ENCODE measurements at places on chromosomes 5 and 9.

DNA sequence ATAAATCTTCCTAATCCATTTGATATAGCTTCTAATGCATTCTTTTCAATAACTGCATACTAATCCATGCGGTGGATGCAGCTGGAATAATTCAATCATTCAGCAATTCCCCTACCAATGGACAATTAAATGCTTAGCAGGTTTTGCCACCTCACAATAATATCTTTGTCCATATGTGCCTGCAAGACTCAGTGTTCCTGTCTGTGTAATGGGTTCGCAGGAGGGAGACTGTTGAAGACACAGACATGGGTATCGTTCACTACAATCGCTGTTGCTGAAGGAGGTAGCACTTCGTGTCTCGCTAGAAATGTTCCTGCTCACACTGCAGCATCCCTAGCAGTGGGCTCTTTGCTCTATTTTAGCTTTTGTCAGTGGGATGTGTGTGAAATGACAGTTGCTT lies 214.4 kb downstream of the MED10 start:
- DNase-seq: no peak

DNA sequence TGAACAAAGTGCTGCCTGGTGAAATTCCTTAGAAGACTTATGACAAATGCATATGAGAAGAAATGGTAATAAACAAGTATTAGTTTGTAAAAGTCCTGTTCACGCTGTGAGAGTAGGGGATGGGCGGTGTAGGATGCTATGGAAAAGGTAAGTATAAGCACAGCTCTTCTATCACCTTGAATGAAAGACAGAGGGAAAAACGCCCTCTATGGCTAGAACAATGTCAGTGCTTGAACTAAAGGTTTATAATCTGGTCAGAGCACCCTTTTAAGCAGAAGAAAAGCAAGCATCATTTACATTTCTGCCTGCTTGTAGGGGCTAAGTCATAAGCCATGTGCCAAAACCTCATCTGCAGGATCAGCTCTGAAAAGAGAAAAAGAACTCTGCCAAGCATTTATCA lies 115.2 kb downstream of the LHFPL2 start:
- no peak for DNase-seq

GRCh38 chr5:31232273-31232888 lies 38.9 kb downstream of the CDH6 start:
- no peak for DNase-seq

- DNase-seq: no peak
Measured at GRCh38 chr5:62969409-62970120, 390.9 kb downstream of the LRRC70 start.

DNA sequence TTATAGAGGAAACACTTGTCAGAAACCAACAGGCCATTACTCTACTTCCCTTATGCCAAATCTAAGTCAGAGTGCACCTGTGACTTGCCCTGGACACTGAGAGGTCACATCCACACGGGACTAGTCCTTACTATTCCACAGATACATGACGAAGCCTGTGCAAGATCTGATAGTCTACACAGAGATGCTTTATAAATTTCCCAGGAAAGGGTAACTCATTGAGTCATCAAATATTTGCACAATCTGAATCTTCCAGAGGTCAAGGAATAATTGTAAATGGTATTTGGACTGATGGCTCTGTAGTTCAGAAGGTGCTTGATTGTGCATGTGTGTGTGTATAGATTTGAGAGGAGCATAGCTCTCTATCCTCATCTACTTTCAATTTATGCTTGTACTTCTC lies 55.2 kb upstream of the JAK2 start:
- DNase-seq: no peak

DNA sequence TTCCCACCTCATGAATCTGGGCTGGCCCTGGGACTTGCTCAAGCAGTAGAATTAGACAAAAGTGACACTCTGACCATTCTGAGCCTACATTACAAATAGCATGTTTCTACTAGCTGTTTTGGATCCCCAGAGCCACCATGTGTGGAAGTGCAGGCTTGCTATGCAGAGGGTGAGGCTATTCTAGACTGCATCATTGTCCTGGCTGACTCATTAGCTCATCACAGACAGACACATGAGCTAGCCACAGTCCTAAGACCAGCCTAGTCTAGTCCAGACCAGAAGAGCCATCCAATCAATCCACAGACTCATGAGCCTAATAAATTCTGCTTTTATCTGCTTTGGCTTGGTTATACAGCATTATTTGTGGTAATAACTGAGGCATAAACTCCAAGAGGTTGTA lies 351.9 kb downstream of the PRELID2 start:
- DNase-seq: no peak

DNA sequence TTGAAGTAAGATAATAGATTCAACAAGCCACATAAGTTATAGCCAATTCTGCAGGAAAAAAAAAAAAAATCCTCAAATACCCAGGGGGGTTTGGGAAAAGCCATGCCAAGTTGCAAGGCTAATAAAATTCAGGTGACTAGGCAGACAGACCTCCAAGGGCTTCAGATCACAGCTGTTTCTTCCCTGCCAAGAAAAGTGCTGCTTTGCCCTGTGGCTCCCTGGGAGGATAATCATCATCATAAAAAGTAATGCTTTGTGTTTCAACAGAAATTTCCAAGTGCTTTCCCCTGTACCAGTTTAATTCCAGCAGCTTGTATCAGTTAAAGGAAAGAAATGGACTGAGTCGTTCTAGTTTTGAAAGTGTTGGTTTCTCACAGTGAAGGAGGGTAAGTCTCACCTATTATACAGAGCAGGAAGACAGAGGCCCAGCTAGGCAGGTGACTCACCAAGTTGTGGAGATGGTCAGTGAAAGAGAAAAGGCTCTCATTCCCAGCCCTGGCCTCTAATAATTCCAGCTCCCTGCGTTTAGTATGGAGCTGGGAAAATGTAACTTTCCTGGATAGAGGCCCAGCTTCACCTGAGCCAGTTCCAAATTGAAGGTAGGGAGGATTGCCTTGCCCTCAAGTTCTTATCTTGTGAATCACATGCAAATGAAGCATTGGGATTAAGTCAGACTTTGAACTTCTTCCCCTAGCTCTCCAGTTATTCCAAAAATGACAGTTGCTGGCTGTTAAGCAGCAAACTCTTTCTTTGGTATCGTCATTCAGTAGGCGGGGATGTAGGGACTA lies 263.4 kb downstream of the GRIA1 start:
- no peak for DNase-seq

DNA sequence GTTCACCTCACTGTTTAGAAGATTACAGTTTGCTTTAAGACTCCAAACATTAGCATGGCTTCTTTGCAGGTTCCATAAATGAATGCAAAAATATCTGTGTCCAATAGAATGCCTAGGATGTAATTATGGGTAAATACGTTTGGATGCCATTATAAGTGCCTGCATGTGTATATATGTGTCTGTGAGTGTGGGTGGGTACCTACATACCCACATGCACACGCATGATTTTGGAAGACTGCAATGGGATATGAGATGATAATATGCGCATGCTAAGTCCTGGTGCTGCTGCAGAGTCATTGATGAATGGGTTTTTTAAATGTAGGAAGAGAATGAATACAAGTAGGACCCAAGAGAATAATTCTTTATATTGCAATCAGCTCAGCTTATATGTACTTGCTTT lies 406.4 kb downstream of the ZSWIM6 start:
- no peak for DNase-seq

DNA sequence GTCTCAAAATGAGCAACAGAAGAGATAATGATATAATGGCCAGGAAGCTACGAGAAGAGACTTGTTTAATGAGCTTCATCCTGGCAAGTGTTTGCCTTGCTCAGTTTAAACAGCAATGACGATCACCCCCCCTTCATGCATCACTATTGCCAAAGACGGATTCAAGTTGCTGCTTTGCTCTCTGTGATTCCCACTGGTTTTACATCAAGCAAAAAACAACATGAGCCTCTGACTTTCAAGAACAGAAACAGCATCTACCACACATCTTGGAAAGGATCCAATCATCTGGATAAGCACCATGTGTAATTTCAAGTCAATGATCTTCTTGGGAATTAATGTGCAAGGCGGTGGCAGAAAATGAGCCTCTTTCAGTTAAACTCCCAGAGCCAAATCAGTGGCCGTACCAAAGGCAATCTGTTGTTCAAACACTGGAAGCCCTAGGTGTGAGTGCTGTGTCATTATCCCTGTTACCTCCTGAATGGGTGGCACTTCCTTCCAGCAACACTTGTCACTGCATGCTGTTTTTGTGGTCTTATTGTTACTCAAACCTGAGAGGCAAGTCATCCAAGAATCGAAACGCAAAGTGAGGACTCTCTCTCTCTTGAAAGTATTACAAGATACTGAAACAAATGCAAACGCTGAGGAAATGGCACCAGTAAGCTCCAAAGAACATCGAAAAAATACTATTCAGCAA lies 72.8 kb downstream of the MED27 start:
- no peak for DNase-seq

DNA sequence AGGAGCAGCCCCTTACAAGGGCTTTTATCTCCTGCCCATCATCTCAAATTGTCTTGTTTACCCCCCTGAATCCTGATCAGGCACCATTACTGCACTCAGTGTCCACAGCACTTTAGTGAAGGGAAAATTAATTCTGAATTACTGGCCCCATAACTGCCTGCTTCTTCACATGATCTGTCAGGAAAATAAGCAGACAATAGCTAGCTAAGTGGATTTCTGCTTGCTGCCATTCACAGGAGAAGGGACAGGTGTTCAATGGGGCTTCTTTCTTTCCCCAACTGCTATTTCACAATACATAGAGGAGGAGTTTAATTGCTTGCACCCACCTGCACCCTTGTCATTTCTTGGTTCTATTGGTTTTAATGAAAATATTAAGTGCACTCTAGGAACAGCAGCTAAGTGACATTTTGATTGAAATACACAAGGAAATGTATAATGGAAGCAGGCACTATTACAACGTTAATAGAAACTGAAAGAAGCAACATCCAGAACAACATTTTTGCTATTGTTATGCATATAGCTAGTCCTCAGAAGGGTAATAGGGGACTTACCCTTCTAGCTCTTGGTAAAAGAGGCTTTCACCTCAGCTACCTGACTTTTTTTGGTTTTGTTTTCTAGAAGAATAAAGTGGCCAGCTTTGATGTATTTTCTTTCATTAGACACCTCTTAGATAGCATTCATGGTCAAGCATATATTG lies 599.3 kb upstream of the TLE4 start:
- no peak for DNase-seq

DNA sequence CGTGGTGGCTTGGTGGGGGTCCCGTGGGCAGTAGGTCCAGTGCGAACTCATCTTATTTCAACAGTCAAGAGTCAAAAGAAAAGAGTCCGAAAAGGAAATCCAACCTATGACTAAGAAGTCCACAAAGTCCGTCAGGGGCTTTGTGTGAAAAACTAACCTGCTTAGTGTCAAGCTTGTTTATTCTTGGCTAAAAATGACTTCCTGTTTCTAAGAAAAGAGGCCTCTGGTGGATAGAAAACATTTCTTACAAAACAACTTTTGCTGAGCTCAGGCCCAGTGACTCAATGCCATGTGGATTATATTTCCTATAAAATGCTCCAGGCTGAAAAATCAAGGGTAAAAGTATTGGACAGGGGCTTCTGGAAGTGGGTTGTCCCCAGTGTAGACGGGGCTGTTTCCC lies 105.9 kb downstream of the GADD45G start:
- DNase-seq: no peak

DNA sequence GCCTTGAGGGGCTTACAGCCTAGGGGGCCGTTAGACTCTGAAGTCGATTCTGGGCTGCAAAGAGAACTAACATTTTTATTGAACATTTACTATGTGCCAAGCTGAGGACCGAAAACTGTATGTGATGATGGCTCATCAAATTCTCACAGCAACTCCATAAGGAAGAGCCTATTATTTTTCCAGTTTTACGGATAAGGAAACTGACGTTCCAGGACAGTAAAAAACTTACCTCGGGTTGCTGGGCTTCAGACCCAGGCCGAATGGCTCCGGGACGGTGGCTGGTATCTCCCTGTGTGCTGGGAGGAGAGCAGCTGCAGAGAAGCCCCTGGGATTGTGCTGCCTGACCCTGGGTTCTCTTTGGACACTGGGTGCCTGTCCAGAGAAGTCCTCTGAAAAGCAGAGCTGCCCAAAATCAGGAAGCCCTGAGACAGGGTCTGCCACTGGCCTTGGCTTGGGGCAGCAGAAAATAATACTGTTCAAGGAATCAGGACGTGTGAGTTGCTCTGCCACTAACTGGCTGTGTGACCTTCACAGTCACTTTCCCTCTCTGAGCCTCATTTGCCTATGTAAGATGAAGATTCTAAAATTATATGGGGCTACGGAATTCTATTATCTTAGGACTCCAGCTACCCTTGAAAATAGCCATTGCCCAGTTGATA lies 116.3 kb upstream of the CPEB4 start:
- no peak for DNase-seq

- DNase-seq: no peak
Measured at GRCh38 chr9:89476546-89476945, 21.4 kb downstream of the SEMA4D start.

DNA sequence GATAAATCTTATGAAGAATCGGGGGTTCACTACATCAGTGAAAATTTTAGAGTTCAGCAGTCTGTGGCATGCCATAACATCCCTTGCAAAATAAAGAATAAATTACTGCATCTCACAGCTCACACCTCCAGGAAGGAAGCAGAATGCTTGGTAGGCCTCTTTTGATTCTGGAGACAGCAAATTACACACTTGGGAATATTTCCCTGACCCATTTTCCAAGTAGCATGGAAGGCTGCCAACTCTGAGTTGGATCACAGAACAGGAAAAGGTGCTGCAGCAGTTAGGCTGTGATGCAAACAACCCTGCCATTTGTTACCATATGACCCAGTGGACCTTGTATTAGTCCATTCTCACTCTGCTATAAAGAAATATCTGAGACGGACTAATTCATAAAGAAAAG lies 293.5 kb downstream of the ASTN2 start:
- no peak for DNase-seq

DNA sequence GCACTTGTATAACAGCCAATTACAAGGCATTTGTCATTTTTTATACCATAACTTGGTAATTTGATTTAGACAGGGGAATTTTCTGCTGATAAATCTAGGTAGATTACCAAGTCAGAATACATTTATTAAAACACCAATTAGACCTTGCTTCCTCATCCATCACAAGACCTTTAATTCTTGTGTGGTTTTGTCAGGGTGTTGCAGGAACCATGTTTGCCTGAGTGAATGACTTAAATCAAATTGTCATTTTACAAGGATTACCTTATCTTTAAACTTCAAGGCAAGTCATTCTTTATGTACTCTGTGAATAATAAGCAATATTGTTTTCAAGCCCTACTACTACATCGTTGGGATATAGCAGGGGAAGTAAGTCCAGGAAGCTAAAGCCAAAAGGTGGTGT lies 257.7 kb downstream of the KCTD16 start:
- DNase-seq: no peak

DNA sequence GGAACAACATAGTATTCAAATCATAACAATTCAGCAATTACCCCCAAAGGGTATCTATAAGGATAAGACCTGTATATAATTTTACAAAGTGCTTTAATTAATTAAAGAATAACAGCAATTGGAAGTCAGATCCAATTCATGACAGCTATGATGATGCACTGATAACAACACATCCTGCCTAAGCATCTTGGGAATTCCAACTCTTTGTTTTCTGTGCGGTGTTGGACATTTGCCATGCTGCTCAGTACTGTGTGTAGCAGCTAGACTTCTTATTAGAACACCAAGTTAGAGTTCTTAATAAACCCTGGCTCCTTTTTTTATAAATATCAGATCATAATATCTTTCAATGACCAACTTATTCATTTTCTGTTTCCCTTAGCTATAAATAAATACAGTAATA lies 209.0 kb downstream of the SEC61B start:
- DNase-seq: no peak
